ENCODE measurements at places on chromosomes 1 and 21. TPM values are rescaled to one million over a fixed set of nuclear protein-coding genes. Genes with fewer than 3 reads are reported as not detected.

- peak; percentile 79 for ATAC-seq
Observed at GRCh38 chr1:151993734-151994496, at the start of gene S100A10. TSS of gene S100A10 (minus strand) at chr1:151993859. CDS start at chr1:151986230, 7,629 bp downstream.

GRCh38 chr1:177423090-177423489 lies 252.3 kb downstream of the BRINP2 start:
- ATAC-seq: no peak

GRCh38 chr21:36576441-36576840 lies 96.5 kb upstream of the CLDN14 start:
- no peak for ATAC-seq

DNA sequence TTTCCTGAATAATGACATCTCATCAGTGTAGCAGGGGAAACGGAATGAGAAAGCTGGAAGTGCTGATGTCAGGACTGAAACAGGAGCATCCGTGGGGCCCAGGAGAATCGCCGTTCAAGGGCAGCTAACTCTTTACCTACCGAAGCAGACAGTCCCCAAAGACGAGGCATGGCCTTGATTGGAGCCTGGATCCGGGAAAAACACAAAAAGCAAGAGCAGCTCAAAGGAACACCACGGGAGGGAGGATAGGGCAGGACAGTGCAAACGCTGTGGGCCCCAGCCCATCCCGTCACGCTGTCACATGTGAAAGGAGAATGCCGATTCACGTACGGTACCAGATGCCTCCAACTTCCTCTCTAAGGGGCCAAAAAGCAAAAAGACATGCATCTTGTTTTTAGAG lies 34.9 kb downstream of the WNT9A start:
- ATAC-seq: no peak

GRCh38 chr1:106584107-106584506 lies 472.4 kb upstream of the PRMT6 start:
- ATAC-seq: no peak

DNA sequence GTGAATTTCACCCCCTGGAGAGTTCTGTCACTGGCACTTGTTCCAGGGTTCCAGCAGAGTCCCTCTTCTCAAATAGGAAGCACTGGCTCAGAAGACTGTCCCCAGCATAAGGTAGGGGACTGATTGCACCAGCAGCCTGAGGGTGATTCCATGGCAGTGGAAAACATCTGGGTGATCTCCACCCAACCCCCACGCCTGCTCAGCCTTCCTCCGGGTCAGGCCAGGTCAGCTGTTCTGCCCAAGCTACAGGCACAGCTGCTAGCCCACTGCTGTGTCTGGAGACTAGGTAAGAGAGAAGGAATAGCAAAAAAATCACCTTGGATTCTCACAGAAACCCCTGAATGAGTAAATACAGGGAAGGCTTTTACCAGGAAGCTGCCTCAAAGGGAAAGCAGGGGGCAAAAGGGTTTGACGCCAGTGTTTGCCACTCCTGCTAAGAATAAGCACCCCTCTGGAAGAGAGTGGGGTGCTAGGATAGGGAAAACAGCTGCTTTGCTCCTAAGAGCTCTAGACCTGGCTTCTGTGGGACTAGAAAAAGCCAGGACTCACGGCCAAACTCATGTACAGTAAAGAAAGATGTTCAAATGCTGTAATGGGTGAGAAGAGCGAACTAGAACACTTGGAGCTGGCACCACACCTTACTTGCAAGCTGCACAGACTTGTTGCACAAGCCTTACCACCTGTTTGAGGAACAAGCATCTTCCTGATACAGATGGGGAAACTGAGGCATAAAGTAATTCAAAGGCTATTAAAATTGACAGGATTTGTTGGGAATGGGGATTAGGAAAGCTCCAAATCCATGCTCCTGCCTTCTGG lies 1.0 kb upstream of the DENND2D start:
- ATAC-seq: no peak

GRCh38 chr1:226061841-226062557 lies 517 bp upstream of the H3-3A start:
- peak; percentile 81 for ATAC-seq

- ATAC-seq: no peak
Observed at GRCh38 chr1:183106746-183107145, 79.3 kb upstream of the LAMC2 start.

GRCh38 chr1:183588827-183589226 lies 1.4 kb downstream of the NCF2 start:
- no peak for ATAC-seq

DNA sequence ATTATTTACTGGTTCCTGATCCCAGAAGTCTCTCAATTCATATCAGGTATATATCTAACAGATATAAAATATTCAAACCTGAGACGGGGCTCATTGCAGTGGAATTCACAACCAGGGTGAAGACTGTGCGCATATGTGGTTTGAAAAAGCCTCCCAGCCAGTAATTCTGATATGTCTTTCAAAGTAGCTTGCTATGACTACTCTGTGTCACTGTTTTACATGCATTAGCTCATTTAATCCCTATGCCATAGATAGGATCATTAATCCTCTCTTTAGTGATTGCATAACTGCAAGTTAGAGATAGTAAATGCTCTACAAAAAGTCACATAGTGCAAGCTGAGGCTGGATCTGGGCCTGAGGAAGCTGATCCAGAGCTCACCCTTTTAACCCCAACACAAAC lies 251.4 kb downstream of the FMN2 start:
- no peak for ATAC-seq

DNA sequence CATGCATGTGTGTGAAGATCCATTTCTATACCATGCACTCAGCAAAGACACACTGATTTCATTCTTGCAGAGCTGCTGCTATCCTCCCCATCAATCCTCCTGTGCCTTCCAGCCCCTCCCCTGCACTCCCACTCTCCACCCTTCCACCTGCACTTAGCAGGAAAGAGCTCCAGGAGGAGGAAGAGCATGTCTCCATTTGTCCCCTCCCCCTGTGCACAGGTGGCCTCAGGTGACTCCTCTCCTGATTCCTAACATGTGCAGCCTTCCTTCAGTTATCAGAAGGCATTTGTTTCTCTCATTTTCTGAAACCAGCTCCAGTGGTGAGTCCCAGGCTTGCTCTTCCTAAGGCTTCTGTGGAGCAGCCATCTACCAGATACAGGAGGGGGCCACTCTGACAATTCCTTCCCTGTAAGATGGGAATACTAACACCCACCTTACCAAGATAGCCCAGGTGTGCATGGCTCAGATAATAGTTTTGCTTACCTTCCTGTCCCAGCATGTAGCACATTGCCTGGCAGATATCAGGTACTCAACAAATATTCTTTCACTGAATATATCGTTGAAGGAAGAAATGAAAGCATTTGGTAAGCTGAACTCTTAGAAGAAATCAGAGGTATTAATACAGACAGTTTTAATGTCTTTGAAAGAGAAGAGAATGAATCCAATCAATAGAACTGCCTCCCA lies 21.9 kb upstream of the FAM3B start:
- ATAC-seq: no peak

DNA sequence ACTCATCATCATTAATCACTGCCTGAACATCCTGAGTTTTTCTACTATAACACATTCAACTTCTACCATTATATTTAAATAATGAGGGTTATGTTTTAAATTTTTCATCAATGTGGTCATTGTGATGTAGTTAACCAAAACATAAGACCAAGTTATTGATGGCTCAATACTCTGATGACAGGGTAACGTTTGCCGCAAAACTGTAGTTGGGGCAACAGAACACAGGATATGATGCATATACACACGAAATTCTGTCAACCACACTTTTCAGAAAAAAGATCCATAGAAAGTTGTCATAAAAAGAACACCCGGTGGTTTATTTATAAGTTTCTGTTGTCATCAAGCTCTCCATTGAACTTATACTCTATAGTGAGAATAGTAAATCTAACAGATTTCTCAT lies 121.7 kb upstream of the COL11A1 start:
- ATAC-seq: no peak

GRCh38 chr1:15148475-15148874 lies 5.1 kb upstream of the TMEM51 start:
- ATAC-seq: no peak

DNA sequence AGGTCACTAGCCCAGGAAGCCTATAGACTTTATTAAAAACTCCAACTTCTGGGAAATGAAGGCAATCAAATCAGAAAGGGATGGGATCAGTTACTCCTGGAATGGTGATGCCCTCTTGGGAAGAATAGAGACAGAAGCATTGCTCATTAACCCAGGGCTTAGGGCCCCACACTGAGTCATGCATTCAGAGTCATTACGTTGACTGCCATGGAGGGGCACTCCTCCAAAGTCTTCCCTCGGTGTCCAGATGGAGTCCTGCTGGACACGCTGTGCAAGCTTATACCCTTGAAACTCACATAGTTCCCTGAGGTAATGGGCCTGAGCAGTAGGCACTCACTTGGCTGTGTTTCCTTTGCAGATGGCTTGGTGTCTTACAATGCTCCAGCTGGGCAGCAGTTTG lies 35.2 kb upstream of the HSD17B7 start:
- no peak for ATAC-seq

DNA sequence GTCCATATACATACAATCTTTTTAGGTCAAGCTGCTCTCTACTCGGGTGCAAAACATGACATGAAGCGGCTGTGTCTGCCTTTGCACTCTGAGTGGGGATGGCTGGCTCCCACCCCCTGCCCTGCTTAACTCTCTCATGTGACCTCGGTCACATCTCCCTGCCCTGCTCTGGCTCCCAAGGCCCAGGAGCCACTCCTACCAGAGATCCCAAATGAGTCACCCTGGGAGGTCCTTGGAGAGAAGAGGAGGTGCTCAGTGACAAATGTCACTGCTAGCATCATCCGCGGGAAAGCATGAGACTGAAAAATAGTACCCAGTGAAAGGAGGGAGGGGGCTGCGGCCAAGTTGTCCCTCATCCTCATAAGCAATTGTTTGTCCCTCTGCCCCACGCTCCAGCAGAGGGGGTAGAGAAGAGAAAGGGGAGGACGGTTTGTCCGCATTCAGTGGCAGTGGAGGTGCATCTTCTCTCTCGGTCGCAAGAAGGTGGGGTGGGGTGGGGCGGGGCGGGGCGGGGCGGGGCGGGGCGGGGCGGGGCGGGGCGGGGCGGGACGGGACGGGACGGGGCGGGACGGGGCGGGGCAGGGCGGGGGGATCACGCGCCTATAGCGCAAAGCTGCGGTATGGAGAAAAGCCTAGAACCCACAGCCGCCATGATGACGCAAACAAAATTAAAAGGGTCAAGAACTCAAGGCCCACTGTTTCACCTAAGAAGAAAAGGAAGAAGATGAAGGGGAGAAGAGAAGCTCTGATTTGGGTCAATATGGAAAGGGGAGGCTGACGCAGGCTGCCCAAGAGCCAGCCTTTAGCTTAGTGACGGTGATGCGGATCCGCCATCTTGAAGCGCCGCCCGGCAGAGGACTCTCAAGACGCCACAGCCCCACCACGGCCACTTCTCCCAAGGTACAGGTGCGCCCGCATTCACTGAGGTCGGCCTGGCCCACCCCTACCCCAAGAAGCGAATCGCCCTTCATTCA lies 66.2 kb downstream of the CD46 start:
- no peak for ATAC-seq

- ATAC-seq: no peak
Observed at GRCh38 chr1:8950309-8950708, 4.6 kb downstream of the CA6 start.

- no peak for ATAC-seq
Observed at GRCh38 chr1:160963521-160963920, 8.9 kb upstream of the ITLN2 start.

DNA sequence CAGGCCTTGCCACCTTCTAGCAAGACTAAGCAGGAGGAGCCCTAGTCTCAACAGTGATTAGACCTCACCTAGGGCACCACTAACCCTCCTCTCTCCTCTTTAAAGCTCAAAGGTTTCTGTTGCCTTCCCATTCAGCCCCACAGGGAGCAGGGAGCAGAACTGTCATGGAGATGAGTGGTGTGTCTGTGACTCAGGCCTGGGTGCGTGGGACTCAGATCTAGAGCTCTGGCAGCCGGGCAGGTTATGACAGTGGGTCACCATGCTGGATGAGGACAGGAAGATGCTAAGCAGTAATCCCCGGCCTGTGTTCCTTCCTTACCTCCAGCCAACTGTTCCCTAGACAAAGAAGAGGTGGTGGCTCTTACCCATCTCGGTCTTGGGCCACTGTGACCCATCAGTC lies 60.1 kb upstream of the COA6 start:
- ATAC-seq: no peak

DNA sequence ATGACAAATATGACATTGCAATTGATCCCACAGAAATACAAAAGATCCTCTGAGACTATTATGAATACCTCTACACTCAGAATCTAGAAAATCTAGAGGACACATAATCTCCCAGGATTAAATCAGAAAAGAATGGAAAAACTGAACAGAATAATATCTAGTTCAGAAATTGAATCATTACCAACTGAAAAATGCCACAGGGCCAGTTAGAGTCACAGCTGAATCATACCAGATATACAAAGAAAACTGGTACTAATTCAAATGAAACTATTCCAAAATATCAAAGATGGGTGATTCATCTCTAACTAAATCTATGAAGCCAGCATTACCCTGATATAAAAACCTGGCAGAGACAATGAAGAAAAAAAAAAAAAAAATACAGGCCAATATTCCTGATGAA lies 149.3 kb downstream of the BRINP3 start:
- no peak for ATAC-seq

- ATAC-seq: no peak
Observed at GRCh38 chr1:43288058-43288784, 2.8 kb upstream of the C1orf210 start.

- no peak for ATAC-seq
Observed at GRCh38 chr1:53340660-53341520, 13.0 kb upstream of the LRP8 start.

- peak; percentile 84 for ATAC-seq
Observed at GRCh38 chr1:236035681-236036101, 29.2 kb downstream of the NID1 start.

- ATAC-seq: no peak
Observed at GRCh38 chr1:70517444-70517843, 106.4 kb downstream of the CTH start.

GRCh38 chr21:28794371-28794851 lies 198.3 kb downstream of the LTN1 start:
- ATAC-seq: no peak

GRCh38 chr1:231016966-231017365 lies 23.1 kb downstream of the FAM89A start:
- no peak for ATAC-seq

- no peak for ATAC-seq
Observed at GRCh38 chr1:15681349-15682292, 2.5 kb upstream of the PLEKHM2 start.

Gene CRYBG2
- 0.47 TPM for total RNA-seq

Gene KCNK1
- total RNA-seq: 2.2 TPM

Gene FCRL1
- total RNA-seq: 1.2 TPM

Gene FCER1A
- total RNA-seq: 1.5 TPM

Gene DAB1
- total RNA-seq: 0.77 TPM

Gene MDM4
- 74.1 TPM for total RNA-seq

Gene KRTAP13-2
- total RNA-seq: not detected

Gene WDR3
- 10.8 TPM for total RNA-seq

Gene HMGN1
- total RNA-seq: 70.1 TPM

Gene ADCY10
- total RNA-seq: 0.12 TPM

Gene ABCG1
- 18.5 TPM for total RNA-seq

Gene RNU1-4
- total RNA-seq: under 0.01 TPM

Gene CRYZ
- total RNA-seq: 57.3 TPM

Measured in gastroesophageal sphincter (tissue), 4 donors.